Esophagus mucosa (tissue), 1 donor: ENCODE measurements at places on chromosomes 5 and 9.
A peak's percentile ranks its signal among the peaks of the same experiment; 100 is the strongest.

GRCh38 chr5:151899399-151899798 lies 25.3 kb downstream of the GLRA1 start:
- ATAC-seq = no peak

GRCh38 chr9:111533099-111533790 lies 8.3 kb downstream of the ZNF483 start:
- ATAC-seq = no peak

DNA sequence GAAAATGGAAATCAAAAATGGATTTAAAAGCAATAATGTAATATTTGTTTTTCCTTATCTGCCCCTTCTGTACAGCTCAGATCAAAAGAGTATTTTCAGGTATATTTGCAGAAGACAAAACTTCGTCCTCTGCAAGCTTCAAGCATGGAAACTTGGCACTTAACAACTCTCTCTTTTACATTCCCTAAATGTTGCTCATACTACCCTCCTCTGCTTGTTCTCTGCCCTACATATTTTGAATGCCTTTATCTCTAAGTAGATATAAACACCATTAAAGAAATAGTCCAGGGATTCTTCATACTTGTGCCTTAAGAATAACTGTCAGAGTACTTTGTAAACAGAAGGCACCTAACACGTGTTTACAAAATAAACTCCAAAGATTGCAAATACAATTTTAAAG lies 19.2 kb upstream of the SMC2 start:
- no peak for ATAC-seq

- no peak for ATAC-seq
Measured at GRCh38 chr9:129184596-129185122, 6.6 kb upstream of the IER5L start.

DNA sequence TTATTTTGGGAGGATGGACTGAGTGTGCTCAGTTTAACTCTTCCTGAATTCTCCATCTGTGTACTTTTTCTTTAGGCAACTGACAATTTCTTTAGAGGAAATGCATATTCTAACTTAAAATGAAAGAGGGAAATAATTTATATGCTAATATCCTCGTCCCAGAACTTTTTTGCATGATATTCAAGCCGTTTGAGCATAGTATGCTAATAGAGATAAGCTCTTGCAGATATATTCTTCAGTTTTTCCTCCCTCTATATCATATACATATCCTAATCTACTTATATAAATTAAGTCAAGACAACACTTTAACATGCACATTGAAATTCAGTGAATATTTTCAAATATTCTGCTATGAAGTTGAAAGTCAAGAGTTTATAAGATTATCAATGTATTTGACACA lies 84.7 kb downstream of the YTHDC2 start:
- no peak for ATAC-seq

DNA sequence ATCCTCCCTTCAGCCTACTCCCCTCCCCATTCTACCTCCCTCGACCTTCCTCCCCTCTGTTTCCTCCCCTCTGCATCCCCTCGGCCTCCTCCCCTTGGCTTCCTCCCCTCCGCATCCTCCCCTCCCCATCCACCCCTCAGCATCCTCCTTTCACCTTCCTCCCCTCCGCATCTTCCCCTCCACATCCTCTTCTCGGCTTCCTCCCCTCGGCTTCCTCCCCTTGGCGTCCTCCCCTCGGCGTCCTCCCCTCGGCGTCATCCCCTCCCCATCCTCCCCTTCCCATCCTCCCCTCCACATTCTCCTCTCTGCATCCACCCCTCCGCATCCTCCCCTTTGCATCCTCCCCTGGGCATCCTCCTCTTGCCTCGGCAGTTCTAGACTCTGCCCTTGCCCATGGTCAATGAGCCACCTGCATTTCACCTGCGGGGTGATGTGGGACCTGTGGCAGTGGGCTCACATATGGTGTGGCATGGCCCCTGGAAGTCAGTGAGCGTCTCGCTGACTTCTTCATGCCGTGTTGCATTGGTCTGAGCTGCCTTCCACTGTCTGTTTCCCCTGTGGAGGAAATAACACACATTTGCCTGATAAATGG lies 113.0 kb downstream of the WNK2 start:
- no peak for ATAC-seq

- ATAC-seq = peak; percentile 56
Measured at GRCh38 chr5:66551945-66552344, 44.2 kb upstream of the MAST4 start.

DNA sequence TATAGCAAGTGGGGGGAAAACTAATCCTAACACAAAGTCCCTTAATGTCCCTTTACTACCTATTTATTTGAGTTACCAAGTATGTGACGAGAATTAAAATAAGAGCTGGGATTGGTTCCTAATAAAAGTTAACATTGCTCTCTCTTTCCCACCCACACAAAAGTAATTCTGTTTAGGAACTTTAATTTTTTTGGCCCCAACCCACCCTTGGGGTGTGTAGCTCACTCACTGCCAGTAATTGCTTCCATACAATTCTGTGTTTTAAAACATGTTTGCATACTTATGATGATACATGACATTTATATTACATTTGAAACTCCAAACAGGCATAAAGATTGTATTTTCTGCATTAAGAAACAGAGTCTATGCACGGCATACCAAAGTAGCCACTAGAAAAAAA lies 106.5 kb downstream of the BNC2 start:
- ATAC-seq = no peak

GRCh38 chr5:176733406-176734262 lies 76.7 kb upstream of the UNC5A start:
- no peak for ATAC-seq

DNA sequence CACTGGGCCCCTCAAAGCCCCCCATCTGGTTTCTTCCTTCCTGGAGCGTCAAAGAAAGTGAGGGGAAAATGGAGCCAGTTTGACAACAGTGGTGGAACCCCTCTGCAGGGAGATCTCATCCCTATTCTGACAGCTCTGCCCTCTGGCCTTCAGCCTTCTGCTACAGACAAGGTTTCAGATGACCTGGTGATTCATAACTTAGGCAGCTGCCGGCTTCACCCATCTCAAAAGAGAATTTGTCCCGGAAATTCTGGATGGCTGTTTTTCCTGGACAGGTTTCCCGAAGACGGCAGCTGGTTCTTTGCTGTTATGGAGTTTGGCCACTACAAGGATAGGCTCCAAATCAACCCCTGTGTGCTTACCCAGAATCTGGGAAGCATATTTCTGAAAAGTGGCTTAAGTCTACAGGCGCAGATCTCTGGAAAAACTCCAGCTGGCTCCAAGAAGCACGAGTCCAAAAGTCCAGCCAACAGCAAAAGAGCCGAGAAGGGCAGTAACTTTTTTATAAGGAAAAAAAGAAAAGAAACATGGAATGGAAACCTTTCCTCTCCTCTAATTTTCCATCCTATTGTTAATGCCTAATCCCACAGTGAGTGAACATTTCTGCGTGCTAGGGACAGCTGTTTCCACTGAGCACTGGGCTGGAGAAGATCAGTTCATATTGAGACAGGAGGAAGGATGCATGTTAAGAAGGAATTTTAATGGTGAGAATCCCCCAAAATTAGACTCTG lies 54.5 kb downstream of the ZNF366 start:
- peak; percentile 61 for ATAC-seq

- no peak for ATAC-seq
Measured at GRCh38 chr5:81639556-81639955, 111.3 kb downstream of the SSBP2 start.

- ATAC-seq = peak; percentile 31
Measured at GRCh38 chr5:1104327-1105006, 7.4 kb downstream of the SLC12A7 start.

DNA sequence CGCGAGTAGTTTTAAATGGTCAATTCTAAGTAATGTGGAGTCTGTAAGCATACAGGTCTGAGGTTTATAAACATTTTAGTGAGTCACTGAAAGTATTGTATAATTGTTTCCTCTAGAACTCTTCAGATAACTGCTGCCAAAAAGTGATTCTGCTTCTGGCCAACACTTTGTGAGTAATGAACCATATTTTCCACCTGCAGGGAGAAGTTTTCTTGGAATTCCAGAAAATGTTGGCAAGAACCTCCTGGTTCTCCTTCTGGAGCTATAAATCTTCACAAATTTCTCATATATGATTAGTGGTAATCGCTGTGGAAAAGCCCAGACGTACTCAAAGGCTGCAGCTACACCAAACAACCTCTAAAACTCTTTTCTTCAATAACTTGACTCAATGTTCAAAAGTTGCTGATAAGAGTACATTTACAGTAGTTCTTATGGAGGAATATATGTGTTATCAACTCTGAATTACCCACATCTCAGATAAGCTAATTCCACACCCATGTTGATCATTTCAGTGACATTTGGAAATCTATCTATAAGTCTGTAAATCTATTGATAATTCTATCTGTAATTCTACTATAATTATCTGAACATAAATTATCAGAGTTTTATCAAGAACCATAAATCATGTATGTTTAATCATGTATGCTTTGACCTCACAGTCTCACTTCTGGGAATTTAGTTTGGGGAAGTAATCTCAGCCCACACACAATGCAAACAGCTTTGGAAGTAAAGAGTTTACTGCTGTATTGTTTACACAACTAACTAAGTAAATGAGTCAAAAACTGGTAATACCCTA lies 74.1 kb downstream of the FNBP1 start:
- ATAC-seq = peak; percentile 45

DNA sequence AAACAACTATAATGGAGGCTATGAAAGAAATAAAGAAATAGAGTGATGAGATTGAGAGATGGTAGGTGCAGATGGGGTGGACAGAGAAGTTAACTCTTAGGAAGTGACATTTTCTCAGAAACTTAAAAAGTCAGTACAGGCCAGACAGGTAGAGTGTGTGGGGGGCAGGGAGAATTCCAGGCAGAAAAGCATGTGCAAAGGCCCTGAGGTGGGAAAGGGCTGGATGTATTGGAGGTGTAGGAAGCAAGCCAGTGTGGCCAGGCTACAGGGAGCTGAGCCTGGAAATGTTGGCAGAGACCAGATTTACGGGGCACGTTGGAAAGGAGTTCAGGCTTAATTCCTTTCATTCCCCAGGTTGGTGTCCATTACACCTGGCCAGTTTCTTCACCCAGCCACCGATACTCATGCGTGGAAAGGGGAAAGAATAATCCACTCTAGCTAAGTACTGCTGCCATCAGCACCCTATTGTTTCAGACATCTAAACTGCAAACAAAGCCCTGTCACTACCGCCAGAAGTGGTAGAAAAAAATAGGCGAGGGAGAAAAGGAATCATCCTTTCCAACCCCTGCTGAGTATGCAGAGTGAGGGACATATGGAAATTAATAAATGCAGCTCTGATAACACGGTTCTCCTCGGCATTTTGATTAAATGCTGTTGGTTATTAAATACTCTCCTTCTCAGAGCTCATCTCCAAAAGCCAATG lies 116.8 kb upstream of the GPR151 start:
- ATAC-seq = no peak

GRCh38 chr9:98057138-98057799 lies 737 bp downstream of the NANS start:
- no peak for ATAC-seq

DNA sequence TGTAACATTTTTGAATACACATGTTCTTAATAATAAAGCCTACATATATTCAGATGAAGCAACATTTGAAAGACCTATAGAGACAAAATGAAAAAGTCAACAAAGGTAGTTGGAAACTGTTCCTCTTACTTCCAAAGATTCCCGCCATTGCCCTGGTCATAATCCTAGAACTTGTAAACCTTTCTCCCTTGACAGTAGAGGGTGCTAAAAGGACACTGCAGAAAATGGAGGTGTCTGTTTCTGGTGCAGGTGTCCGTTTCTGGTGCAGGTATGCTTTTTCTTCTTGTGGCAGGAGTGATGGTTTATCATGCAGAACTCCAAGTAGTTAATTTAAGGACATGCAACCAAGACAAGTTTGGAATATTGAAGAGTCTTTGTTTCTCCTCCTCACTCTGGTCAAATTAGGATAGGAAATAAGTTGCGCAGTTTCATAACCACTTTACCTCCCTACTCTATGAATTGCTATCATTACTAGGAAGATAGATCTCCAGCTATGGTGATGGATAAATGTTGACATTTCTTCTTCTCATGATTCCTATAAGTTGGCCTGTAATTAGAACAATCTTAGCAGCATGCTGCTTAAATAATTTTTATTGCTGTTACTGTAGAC lies 56.0 kb upstream of the FAM174A start:
- peak; percentile 62 for ATAC-seq

DNA sequence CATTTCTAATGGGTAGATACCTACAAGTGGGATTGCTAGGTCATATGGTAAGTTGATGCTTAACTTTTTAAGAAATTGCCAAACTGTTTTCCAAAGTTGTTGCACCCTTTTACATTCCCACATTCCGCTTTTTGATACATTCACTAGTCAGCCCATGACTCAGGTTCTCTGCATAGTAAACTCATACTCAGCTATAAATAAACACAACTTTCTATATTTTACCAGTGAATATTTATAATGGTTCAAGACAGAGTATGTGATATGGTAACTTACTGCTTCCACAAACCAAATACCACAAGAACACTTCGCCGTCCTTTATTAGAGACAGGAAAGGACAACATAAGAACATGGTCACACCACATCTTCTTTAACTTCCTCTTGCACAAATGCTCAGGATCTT lies 54.0 kb downstream of the PLPP1 start:
- ATAC-seq = no peak

GRCh38 chr5:154559398-154560276 lies 81.6 kb upstream of the HAND1 start:
- ATAC-seq = no peak
